AG09319 (cell line): ENCODE measurements at places on chromosomes 13 and 19.

DNA sequence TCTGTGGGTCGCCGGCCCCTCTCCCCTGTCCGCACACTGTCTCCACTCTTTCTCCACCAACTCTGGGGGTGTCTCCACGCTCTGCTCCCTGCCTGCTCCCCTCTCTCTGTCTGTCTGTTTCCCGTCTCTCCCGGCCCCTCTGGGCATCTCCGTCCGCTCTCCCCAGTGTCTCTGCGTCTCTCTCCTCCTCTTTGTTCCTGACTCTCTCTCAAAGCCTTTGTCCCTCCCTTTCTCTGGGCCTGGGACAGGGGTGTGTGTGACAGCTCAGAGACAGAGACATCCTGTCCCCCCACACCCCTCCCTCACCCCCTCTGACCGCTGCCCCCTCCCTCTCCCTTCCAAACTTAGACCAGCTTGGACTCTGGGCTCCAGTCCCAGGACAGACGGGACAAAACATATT is 668 bp upstream of the SBK3 start:
- DNase-seq = no peak

GRCh38 chr13:42876270-42876714 is 94.9 kb downstream of the FAM216B start:
- no peak for DNase-seq

- DNase-seq = no peak
These were observed 58.1 kb upstream of the SCEL start for GRCh38 chr13:77477299-77477848.

GRCh38 chr13:23902975-23903905 is 5.9 kb upstream of the C1QTNF9B start:
- no peak for DNase-seq

- DNase-seq = no peak
These were observed 8.0 kb downstream of the RGCC start for GRCh38 chr13:41465241-41465847.

DNA sequence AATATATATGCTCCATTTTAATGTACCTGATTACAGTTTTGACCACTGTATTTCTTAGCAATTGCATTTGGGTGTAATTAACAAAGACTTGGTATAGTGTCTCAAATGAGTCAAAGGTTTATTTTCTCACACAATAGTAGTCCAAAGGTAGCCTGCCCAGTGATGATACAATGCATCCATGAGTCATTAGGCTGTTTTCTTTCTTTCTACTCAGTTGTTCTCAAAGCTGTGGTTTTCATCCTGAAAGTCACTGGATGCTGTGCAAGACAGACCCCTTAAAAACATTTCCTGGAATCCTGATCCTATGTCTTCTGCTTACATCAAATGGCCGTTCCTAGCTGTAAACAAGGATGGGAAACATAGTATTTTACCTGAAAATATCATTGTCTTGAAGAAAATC is 651.2 kb upstream of the MIR17HG start:
- DNase-seq = no peak

DNA sequence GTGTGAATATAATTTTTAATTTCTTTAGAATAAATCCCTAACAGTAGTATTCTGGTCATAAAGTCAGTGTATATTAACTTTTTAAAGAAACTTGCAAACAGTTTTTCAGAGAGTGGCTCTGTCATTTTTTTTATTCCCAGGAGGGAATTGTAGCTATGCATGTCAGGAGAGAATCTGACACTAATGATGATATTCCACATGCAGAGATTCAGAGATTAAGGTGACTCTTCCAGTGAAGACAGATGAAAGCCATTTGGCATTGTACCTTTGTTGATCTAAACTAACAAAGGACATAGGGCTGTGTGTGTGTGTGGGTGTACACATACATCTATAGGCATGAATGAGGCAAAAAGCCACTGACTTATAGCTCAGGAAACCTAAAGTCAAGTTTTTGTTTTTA is 99.9 kb downstream of the TNFSF13B start:
- DNase-seq = no peak

GRCh38 chr13:36710396-36710795 is 36.6 kb downstream of the SERTM1 start:
- DNase-seq = no peak

- DNase-seq = no peak
These were observed 1536.1 kb downstream of the UQCRFS1 start for GRCh38 chr19:27676877-27677276.

- peak; percentile 25 for DNase-seq
These were observed 2.8 kb upstream of the NLRP12 start for GRCh38 chr19:53826876-53827275.

DNA sequence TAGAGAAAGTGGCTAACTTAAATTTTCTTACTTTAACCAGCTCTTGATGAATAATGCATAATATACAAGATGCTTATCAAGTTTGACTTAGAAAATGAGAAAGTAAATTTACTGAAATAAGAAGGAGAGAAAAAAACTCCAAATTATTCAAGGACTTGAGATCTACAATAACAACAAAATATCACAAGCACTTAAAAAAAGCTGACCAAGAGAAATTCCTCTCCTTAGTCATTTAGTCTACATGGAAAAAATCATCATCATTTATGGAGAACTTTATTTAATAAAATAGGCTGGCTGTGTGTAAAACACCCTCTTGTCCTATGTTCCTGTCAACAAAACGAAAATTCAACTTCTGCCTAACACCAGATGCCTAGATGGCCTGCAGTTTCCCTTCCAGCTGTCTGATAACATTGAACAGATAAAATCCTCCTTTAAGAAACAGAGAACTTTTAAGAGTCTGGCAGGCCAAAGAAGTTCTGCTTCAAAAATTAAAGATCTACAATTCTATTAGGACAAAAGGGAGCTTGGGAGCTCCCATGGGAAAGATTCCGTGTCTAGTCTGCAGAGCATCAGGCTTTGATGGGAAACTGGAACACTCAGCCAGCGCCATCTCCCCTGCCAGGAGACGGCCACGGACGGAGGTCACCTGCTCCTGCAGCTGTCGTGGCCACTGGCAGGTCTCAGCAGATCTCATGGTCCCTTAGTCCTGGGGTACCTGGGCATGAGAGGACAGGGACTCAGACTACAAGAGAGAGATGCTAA is 37.9 kb upstream of the ATP11A start:
- no peak for DNase-seq

DNA sequence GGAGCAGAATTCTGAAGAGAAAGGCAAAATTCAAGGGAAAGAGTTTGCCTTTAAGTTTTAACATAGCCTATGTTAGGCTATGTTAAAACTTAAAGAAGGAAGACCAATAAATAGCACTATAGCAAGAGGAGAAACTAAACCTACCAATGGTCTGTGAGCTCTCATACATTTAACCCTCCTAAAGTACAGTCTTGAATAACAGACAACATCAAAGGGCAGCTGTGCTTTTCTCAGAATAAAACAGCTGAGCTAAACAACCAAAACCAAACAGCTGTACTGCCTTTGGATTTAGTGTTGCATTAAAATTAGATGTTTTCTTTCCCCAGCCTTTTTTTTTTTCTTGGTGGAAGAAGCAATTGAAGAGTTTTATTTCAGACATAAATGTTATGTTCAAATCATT is 34.0 kb downstream of the KLF5 start:
- DNase-seq = no peak

GRCh38 chr19:10390652-10391286 is 10.4 kb upstream of the TYK2 start:
- peak; percentile 27 for DNase-seq

GRCh38 chr19:46079576-46079975 is 38.8 kb upstream of the IGFL4 start:
- no peak for DNase-seq

DNA sequence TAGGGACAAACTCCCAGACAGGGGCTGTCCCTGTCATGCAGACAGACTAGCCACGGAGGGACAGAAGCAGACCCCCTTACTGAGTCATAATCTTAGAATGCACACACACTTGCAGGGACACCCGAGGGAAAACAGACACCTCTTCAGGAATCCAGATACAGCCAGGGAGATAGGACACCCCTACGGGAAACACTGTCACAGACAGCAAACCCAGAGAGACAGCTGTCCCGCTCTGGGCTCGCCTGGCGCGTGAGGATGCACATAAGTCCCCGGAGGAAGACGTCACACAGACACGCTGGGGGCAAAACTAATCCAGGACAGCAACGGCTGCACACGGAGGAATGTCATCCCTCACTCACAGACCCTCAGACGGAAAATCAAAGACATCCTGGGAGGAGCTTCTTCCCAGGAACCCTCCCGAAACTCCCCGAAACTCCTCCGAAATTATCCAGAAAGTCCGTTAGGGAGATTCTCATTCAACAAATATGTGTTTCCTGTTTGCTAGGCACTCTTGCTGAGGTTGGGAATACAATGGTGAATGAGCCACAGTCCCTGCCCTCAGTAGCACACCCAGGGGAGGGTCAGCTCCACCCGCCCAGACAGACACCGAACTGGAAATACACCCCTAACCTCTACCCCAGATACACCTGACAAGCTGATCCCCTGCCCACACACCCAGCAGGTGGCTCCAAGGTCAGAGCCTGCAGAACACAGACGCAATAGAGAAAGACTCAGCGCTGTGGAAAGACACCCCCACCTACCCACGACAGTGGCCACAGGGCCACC is 15.2 kb upstream of the TOMM40 start:
- no peak for DNase-seq

DNA sequence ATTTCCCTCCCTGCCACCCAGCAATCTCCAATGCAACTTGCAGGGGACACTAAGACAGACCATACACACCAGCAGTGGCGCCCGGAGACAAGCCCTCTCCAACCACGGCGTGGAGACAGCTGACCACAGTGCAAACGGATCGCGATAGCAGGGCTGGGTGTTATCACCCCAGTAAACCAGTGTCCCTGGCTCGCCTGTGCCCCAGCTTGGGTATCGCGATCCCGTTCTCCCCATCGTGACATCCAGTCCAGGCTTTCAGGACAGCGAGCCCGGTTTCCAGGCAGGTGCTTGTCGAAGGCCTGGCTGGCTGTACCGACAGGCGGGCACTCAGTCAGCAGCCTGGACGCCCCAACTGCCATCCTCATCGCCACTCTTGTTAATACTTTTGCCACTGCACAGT is 20.7 kb upstream of the NANOS2 start:
- DNase-seq = no peak

- DNase-seq = no peak
These were observed at the start of gene CADM4 for GRCh38 chr19:43639519-43640423. TSS of gene CADM4 (minus strand) at chr19:43639850. CDS start at chr19:43639790, 60 bp downstream.

DNA sequence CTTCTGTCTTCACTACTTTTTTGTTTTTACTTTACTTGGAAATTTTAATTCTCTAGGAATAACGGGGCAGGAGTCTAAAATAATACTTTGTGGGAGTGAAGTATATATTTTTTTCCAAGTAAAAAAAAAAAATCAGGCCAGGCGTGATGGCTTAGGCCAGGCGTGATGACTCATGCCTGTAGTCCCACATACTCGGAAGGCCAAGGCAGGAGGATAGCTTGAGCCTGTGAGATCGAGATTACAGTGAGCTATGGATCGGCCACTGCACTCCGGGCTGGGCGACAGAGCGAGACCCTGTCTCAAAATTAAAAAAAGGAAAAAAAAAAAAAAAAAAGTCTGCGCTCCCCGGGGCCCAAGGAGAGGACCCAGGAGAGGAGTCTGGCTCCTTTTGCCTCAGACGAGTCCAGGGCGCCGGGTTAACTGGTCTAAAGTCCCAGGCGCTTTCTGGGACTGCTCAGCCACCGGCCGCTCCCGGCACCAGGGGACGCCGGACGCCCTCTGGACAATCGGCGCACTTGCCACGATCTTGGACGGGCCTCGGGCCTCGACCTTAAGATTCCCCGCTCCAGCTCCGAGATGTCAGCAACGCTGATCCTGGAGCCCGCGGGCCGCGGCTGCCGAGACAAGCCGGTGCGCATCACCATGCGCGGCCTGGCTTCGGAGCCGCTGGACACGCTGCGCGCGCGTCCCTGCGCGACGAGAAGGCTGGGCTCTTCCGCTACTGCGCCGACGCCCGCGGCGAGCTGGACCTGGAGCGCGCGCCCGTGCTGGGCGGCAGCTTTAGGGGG is 2.7 kb upstream of the ZFP82 start:
- no peak for DNase-seq

DNA sequence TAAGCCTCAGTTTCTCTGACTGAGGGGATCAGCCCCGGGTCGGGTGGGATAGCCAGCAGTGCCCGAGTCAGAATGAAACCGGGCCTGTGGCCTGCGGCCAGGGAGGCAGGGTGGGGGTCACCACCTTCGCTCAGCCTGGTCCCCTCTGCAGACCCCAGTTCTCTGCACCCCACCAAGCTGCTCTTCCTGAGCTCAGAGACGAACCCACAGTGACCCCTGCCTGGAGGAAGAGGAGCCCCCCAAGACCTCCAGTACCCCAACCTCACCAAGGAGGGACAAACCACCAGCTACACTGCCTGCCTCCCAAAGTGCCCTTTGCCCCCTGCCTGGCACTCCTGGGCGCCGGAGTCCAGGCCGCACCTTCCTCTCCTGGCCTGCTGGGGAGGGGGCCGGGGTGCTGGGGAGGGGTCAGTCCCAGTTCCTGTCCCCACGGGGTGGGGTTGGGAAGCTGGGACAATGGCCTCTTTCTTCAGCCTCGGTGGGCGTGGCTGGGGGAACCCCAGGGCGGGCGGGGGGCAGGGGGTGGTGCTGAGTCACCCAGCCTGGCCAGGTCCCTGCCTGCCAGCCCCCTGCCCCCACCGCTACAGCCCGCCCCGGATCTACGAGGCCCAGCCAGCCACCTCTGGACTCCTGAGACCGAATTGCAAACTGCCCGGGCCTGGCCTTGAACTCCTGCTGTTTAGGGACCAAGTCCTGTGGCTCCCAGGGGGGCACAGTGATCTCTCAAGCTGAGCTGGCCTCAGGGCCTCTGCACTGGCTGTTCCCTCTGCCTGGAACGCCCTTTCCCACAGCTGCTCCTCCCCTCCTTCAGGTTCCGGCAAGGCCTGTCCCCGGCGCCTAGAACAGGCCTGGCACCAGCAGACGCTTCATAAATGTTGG is 14.3 kb downstream of the ZBTB7A start:
- no peak for DNase-seq

GRCh38 chr13:98954313-98954712 is 23.6 kb downstream of the DOCK9 start:
- no peak for DNase-seq
